NCI-H345 (cell line): ENCODE measurements at places on chromosomes 5 and 9.

GRCh38 chr5:110917161-110917875 lies 154.2 kb upstream of the TSLP start:
- no peak for DNase-seq

GRCh38 chr9:129005336-129005997 lies 22.7 kb downstream of the SH3GLB2 start:
- DNase-seq: no peak

DNA sequence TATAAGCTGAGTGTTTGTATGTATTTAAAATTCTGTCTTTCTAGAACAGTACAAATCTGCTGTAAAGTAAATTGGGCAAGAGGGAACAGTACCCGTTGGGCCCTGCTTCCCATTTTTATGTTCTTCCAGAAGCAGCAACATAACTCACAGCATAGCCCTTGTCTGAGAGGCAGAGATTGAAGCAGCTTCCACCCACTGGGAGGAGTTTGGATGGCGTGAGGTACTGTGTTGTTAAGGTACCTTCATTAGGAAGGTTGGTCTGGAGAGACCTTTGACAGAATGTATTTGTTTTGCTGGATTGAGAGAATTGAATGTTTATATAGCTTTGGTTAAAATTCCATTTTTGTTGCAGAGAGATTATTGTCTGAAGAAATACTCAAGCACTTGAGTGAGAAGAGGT lies 24.8 kb downstream of the RAI14 start:
- no peak for DNase-seq

GRCh38 chr5:91910247-91910646 lies 527.1 kb upstream of the ARRDC3 start:
- DNase-seq: no peak

DNA sequence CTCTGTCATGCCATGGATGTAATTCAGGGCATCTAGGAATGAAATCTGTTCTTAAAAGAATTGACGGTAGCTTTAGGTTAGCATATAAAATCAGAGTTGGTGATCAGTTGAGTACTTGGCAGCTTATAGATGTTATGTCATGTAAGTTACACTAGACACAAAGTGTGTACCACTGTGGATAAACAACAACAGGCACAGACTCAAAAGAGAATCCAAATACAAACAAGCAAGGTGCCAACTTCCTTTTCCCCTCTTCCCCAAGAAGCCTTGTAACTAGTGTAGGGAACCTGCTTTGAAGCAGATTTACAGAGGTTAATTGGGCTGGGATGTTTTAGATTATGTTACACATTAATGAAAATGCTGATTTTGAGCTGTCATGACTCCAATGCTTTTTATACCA lies 167.2 kb downstream of the PBX3 start:
- DNase-seq: no peak

GRCh38 chr9:131048332-131048731 lies 39.4 kb downstream of the LAMC3 start:
- no peak for DNase-seq

DNA sequence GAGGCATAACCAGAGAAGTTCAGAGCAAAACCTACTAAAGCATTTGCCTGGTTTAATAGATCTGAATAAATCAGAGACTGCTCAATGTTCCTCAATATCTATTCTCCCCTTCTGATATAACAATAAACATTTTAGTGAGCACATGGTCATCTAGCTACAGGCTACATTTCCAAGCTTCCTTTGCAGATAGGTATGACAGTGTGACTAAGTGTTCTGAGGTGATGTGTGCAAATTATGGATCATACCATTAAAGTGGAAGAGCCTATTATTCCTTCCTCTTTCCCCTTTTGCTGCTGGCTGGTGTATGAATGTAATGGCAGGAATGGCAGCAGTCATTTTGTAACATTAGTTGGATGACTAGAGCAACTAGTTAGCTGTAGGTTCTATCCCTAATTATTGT lies 285.8 kb upstream of the RASA1 start:
- DNase-seq: no peak

DNA sequence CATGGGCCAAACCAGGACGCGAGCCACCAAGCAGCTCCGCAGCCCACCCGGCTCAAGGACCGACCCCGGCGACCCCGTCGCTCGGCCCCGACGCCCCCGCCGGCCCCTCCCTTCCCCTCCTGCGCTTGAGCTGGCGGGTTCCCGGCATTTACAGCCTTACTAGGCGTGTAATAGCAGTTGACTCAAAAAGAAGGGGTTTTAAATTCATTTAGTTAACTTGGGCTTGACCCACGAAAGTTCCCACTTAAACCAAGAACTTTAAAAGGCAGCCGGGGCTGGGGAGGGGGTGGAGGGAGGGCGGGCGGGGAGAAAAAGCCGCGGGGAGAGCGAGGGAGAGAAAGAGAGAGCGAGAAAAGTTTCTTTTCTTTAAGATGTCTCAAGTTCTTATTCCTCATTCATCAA lies 636 bp downstream of the PRDM12 start:
- no peak for DNase-seq
